Body of pancreas (tissue), 4 donors: ENCODE measurements at places on chromosomes 4 and X. TPM values are rescaled to one million over a fixed set of nuclear protein-coding genes. Genes with fewer than 3 reads are reported as not detected.

PLP2 gene
- 19.4 TPM for total RNA-seq

S100G gene
- not detected for total RNA-seq

CENPVL1 gene
- total RNA-seq = not detected

- DNase-seq = no peak
- H3K4me3 ChIP-seq = no peak overlapping the region
Measured at GRCh38 chr4:122044501-122044900, 92.6 kb upstream of the TRPC3 start.

GRCh38 chr4:158067646-158068045, 105.2 kb downstream of the GASK1B start:
- no peak overlapping the region for H3K27ac ChIP-seq
- no peaks in the 10 kb centered on the region for H3K36me3 ChIP-seq
- no peak overlapping the region for H3K4me3 ChIP-seq
- DNase-seq = no peak
